Activated naive CD4-positive, alpha-beta T cell treated with Interleukin-2 at 50 U/mL for 16 hours (primary cell): ENCODE measurements at places on chromosomes 13 and 19.

DNA sequence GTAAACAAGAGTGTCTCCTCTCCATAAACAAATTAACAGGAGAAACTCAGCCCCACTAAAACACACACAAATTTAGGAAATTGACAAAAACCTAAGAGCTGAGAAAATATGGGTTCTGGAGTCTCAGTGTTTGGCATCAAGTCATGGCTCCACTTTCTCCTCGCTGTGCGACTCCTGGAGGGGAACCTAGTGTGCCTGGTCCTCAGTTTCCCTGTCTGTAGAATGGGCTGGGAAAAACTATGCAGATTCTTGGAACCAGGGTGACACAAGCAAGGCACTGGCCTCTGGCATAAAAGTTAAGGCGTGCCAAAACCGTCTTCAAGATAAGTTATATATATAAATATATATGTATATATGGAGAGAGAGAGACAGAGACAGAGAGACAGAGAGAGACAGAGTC, 83.9 kb downstream of the INSR start:
- DNase-seq: no peak

GRCh38 chr13:61286148-61286745, 129.4 kb downstream of the PCDH20 start:
- no peak for DNase-seq

- no peak for DNase-seq
Observed at GRCh38 chr19:49256691-49257090, 68.3 kb downstream of the SLC6A16 start.

GRCh38 chr19:18450021-18450930, 12.3 kb upstream of the ISYNA1 start:
- DNase-seq: no peak

DNA sequence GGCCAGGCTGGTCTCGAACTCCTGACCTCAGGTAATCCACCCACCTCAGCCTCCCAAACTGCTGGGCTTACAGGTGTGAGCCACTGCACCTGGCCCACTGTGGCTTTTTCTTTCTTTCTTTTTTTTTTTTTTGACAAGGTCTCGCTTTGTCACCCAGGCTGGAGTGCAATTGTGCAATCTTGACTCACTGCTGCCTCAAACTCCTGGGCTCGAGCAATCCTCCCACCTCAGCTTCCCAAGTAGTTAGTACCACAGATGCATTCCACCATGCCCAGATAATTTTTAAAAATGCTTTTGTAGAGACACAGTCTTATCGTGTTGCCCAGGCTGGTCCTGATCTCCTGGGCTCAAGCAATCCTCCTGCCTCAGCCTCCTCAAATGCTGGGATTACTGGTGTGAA, 12.1 kb upstream of the FCGBP start:
- DNase-seq: no peak

- DNase-seq: no peak
Observed at GRCh38 chr19:19207637-19208572, 3.9 kb upstream of the NCAN start.

GRCh38 chr13:92677571-92677970, 549.0 kb upstream of the GPC6 start:
- no peak for DNase-seq

GRCh38 chr19:40755248-40755624, 4.2 kb downstream of the SNRPA start:
- no peak for DNase-seq

DNA sequence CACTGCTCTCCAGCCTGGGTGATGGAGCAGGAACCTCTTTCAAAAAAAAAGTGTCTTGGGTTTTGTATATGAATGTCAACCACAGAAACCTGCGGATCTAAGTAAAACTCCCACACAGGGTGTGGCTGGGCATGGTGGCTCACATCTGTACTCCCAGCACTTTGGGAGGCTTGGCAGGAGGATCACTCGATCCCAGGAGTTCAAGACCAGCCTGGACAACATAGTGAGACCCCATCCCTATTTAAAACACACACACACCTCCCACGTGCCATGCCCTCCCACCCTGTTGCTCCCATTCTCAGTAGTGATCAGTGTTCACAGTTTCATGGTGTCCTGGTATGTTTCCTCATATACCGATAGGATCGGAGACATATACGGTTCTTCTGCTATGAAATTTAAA, 9.2 kb downstream of the TMED1 start:
- DNase-seq: no peak

DNA sequence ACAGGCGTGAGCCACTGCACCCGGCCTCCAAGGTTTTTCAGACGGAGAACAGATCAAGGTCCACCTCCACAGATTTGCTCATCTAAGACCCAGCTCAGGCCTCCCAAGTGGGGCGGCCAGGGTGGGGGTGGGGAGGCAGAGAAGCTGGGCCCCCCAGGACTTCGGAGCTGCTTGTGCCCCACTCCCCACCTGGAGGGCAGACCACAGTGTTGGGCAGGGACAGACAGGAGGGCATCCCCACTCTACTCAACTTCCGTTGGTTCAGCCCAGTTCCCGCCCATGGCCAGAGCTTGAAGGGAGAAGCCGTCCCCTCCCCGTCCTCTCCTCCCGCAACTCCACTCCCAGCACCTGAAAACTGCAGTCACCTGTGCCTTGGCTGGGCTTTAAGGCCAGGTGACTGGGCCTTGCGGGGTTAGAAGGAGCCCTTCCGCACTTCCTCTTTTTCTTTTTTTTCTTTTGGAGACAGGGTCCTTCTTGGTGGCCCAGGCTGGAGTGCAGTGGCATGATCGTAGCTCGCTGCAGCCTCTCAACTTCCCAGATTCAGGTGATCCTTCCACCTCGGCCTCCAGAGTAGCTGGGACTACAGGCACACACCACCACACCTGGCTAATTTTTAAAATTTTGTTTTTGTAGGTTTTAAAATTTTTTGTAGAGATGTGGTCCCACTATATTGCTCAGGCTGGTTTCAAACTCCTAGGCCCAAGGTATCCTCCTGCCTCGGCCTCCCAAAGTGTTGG, 734 bp upstream of the LRRC8E start:
- no peak for DNase-seq

GRCh38 chr13:33087790-33088189, 71.6 kb downstream of the KL start:
- no peak for DNase-seq

DNA sequence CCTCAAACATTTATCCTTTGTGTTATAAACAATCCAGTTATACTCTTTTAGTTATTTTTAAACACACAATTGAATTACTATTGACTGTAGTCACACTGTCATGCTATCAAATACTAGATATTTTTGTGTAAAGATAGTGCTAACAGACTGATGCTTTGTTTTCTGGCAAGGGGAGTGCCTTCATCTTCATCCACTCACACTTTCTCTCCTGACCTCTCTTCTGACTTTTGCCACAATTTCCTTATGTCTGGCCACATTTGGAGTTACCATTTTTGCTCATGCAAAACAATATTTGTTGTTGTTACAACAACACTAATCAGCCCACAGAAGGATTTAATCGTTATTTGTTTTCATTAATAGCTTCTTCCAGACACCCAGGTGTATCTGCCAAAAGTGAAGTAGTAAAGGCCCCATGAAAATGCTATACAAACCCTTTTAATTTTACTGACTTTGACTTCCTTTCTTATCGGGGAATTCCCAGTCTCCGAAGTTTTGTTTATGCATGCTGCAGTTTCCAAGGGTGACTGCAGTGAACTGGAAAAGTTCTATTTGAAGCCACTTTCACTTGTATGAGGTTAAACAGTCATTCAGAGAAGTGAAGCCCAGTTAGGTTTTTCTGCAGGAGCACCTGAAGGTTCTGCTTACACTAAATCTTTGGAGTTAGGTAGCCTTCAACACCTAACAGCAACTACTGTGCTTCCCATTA, 66.1 kb upstream of the FRY start:
- DNase-seq: no peak
